HT1080 (cell line): ENCODE measurements at places on chromosomes 5 and 9.

DNA sequence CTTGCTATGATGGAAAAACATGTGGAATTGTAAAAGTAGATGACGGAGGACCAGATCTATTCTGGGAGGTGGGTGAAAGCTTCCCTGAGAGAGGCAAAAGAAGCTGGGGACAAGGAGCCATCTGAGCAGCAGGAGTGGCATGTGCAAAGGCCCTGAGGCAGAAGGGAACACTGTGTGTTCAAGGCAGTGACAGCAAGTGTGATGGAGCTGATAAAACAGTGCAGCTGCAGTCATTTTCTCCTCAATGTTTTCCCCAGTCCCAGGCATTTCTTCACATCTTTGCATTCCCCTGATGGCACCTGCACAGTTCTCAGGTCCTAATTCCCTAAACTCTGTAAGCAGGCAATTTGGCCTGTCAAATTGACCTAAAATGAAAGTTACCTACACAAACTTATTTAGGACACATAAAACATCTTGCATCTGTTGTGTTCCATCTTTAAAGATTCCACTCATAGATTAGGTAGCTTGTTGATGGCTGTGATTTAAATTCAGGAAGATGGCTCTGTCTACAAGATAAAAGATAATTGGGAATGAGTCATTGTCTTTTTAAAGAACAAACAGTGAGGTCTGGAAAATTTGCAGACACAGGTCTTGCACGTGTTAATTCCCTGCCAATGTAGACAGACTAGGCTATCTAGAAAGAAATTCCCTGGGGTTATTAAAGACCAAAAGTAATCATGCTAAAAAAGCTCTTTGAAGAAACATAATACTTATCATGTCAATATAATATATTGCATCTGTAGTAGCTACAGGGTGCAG lies 289.6 kb upstream of the SGCD start:
- DNase-seq = no peak

- DNase-seq = no peak
These were observed 403.3 kb upstream of the MEF2C start for GRCh38 chr5:89286320-89286719.

GRCh38 chr9:91156451-91157234 lies 205.1 kb downstream of the AUH start:
- no peak for DNase-seq

- no peak for DNase-seq
These were observed 287.0 kb downstream of the SH3GL2 start for GRCh38 chr9:17865881-17866280.

- DNase-seq = no peak
These were observed 43.7 kb downstream of the BICD2 start for GRCh38 chr9:92720807-92721535.

GRCh38 chr5:128053291-128053954 lies 30.1 kb upstream of the SLC12A2 start:
- no peak for DNase-seq

GRCh38 chr9:81976351-81976750 lies 12.2 kb upstream of the SPATA31D1 start:
- DNase-seq = no peak

- peak; percentile 44 for DNase-seq
These were observed 531.9 kb upstream of the CHD1 start for GRCh38 chr5:99460701-99461100.

GRCh38 chr9:28735738-28736342 lies 1162.6 kb upstream of the C9orf72 start:
- no peak for DNase-seq

- no peak for DNase-seq
These were observed 24.0 kb upstream of the EBF1 start for GRCh38 chr5:159123700-159124099.

GRCh38 chr9:80131627-80132026 lies 559.9 kb downstream of the TLE4 start:
- no peak for DNase-seq

GRCh38 chr9:134706522-134706921 lies 64.9 kb downstream of the COL5A1 start:
- no peak for DNase-seq

DNA sequence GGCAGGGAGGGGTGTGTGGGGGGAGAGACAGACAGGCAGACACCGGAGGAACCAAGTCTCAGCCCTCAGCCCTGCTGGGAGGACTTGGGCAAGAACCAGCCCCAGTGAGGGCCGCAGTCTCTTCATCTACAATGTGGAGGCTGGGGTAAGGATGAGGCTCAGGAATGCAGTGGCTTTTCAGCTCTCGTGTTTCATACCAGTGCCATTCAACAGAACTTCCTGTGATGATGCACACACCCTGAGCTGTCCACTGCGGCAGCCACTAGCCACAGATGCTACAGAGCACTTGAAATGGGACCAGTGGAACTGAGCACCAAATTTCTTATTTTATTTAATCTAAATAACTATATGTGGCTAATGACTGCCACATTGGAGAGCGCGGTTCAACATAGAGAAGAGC lies 10.7 kb downstream of the CAMK2A start:
- DNase-seq = peak; percentile 85

DNA sequence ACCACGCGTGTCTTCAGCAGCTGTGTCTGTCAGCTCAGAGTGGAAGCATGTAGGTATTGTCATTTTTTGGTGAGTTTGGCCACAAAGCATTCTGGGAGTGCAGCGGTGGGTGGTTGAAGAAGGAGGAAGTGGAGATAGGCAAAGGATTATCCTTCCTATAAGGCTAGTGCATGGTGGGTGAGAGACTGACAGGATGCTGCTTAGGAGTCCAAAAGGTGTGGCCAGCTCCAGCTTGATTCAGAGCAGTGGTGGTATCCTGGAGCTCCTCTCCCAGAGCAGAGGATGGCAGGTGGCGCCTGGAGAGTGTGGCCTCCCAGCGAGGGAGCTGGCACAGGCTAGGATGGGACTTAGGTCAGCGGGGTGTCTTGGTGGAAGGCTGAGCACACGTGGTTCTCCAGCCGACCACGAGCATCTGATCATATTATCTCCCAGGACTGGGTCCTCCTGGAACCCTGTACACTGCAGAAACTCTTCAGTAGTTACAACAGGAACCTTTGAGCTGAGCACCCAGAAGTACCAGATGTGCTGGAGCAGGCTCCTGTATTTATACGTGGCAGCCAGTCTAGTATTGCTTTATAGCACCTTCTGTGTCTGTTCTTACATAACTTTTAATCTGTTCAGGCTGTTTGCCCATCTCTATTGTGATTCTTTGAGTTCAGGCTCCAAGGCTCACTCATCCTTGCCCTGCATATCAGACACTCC lies 29.6 kb downstream of the MAML1 start:
- DNase-seq = peak; percentile 37

DNA sequence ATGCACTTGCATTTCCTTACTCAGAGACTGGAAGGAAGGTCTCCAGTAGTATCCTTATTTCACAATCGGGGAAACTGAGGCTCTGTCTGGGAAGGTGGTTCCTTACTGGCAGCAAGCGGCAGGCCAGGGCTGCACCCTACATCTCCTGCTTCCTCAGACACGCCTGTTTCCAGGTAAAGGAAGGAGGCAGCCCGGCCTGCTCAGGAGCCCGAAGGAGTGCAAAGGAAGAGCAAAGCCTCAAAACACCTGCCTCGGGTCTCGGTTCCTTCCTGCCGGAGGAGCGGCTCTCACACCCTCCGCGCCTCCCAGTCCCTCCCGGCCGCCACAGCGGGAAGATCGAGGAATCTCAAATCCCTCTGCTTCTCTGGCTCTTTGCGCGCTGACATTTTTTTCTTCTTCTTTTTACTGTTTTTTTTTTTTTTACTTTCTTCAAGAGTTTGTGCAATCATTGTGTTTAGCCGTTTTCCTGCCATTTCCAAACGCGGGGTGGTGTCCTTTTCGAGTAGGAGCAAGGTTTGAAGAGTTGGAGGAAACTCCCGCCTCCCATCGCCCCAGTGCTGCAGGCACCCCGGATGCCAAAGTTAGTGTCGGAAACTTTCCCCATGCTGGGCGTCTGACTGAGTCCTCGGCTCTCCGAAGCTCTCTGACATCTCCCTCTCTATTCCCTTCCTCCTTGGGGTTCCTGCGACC lies 1.0 kb downstream of the GGTA1 start:
- DNase-seq = no peak

GRCh38 chr5:54013556-54014194 lies 296.7 kb downstream of the ARL15 start:
- peak; percentile 89 for DNase-seq

DNA sequence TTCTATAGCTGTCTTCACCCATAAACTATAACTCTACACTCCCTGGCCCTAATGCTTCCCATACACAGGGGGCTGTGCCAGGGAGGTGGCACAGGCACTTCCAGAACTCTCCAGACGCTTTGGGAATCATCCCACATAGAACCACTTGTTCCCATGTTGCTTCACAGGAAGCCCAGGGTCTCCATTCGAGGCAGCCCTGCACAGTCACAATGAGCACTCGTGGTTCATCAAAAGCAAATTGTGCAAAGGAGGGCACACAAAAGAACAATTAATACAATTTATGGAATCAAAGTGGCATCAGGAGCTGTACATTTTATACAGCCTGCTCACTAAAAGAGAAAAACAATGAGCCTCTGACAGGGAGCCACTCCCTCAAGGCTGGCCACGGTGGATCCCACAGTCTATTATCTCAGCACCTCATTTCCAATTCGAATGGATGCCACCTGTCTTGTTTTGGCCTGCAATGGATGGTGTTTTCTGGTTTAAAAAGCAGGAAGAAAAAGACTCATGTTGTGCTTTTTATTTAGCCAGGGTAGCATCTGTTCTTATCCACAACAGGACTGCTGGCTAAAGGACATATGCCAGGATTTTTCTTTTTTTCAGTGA lies 354.8 kb downstream of the ENC1 start:
- no peak for DNase-seq

- DNase-seq = no peak
These were observed 78.9 kb downstream of the ABCA1 start for GRCh38 chr9:104849023-104849422.

DNA sequence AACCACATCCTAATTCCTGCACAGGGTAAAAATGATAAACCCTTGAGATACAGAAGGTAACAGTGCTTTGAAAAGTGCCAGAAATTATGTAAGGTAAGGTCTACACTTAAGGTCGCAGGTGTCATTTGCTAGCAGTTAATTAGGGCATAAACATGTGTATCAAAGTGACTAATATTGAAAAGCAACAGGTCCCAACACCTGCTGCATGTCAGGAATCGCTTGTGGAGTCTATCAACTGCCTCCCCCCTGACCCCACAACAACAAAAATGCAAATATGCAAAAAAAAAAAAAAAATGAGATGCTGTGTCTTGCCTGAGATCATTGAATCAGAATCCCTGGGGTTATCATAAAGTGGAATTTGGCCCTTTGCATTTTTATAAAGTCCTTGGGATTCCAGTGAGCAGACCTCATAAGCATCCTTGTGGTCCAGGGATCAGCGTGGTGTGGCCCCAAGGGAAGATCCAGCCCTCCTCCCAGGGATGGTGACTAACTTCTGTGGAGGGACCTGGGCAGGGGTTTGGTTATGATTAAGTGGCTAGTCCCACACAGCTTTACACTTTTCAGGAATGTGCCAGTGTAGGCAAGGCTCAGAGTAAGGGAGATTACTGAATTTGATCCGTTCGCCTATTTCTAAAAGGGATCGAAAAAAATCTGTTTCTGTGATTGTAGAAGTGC lies 92.5 kb upstream of the TNFSF8 start:
- peak; percentile 81 for DNase-seq

DNA sequence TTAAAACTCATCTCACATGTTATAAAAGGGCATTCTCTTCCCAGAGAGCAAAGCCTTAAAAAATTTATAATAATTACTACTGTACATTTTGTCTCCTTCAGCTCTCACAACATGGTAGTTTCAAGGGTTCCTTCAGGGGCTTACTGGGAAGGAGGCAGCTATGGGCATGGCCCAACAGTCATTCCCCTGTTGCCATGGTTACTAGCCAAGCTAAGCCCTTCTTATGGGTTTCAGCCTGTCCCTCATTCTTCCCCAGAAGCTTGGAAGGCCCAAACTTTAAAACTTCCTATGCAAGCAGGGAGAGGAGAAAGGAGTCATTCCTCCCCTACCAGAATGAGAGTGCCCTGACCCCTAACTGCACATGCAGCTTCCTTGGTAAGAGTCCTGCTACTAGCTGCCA lies 82.2 kb upstream of the CNTLN start:
- DNase-seq = no peak

DNA sequence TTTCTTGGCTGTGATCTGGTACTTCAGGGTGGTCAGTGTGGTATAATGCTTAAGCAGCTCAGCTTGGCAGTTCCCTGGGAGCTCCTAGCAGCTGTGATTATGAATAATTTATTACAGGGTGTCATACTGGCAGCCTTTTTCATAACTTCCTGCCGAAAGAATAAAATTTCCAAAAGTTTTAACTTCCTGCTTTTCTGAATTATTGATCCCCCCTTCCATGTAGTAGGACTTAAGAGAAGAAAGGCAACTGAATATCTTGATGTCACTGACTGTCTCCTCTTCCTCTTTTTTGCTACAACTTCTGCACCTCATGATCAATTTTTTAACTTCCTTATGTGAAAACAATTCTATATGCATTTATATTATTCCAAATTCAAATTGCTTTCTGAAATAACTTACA lies 74.3 kb upstream of the SPEF2 start:
- no peak for DNase-seq

GRCh38 chr5:167763772-167764171 lies 527.7 kb upstream of the WWC1 start:
- DNase-seq = peak; percentile 35

- no peak for DNase-seq
These were observed 9.1 kb downstream of the FBP2 start for GRCh38 chr9:94584555-94584954.

DNA sequence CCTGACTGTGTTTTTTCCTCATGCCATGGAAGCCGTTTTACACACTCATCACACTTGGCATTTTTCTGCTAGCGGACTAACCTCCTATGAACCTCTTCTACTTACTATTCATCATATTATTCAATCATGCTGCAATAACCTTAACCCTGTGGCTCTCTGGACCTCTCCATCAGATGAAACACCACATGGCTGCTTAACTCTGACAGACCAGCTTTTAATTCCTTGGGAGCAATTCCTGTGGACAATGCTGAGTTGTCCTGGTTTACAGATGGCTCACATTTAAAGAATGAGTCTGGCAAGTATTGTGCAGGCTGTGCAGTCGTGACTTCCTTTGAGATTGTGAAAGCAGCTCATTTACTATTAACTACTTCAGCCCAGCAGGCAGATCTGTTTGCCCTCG lies 9.0 kb downstream of the OR1J1 start:
- DNase-seq = no peak

GRCh38 chr5:80711938-80712337 lies 57.2 kb upstream of the DHFR start:
- peak; percentile 51 for DNase-seq

DNA sequence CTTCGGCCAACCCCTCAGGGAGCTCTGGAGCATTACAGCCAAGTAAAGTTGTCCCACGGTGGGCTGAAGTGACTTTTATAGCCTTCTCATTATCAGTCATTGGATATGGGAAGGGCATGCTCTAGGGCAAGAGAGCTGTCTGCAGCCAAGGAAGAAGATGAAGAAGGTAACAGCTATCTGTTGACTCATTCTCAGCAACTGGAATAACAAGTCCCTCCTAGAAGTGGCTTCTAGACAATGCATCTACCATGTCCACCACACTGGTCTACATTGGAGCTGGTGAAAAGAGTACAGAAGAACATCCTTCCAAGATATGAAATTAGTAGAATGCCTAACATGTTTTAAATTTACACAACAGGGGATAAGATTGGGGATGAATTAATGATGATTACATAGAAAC lies 524.2 kb downstream of the ACTL7B start:
- DNase-seq = no peak
